Stimulated activated CD4-positive, alpha-beta T cell treated with anti-CD3 and anti-CD28 coated beads, Interleukin-1b, Interleukin-23, amount 100 ng/mL, for 1 hour (primary cell): ENCODE measurements at places on chromosomes 6 and 20.
A peak's percentile ranks its signal among the peaks of the same experiment; 100 is the strongest.

GRCh38 chr6:35919827-35920751 lies 809 bp downstream of the SRPK1 start:
- DNase-seq, result peak; percentile 22

DNA sequence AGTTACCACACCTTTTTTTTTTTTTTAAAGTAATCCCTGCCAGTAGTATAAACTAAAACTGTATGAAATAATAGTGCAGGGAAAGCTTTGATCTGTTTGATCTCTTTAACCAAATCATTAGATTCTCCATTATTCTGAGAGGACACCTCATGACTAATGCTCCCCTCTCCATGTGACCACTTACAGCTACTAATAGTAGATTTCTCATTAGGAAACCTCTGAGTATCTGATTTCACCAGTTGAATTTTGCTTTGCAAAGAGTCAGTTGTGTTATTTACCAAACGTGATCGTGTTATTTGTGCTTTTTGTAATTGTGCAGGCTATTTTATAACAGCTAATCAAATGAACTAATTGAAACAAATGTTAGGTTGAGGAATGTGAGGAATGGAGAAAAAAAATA lies 12.5 kb downstream of the CASP8AP2 start:
- no peak for DNase-seq

DNA sequence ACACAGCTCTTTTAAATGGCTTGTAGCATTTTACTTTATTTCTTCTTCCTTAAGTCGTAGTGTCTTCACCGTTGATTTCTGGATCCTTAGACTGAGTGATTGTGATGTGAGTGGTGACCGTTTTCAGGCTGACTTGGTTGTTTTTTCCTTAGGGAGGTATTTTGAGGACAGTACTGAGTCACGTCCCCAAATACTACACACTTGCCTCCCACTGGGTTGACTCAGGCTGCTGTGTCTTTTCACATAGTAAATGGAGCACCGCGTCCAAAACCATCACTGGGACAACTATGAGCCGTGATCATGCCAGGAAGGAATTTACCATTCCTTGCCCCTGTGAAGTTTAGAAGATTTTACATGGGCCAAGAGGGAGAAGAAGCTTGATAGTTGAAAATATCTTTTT lies 174.1 kb downstream of the FARS2 start:
- no peak for DNase-seq

DNA sequence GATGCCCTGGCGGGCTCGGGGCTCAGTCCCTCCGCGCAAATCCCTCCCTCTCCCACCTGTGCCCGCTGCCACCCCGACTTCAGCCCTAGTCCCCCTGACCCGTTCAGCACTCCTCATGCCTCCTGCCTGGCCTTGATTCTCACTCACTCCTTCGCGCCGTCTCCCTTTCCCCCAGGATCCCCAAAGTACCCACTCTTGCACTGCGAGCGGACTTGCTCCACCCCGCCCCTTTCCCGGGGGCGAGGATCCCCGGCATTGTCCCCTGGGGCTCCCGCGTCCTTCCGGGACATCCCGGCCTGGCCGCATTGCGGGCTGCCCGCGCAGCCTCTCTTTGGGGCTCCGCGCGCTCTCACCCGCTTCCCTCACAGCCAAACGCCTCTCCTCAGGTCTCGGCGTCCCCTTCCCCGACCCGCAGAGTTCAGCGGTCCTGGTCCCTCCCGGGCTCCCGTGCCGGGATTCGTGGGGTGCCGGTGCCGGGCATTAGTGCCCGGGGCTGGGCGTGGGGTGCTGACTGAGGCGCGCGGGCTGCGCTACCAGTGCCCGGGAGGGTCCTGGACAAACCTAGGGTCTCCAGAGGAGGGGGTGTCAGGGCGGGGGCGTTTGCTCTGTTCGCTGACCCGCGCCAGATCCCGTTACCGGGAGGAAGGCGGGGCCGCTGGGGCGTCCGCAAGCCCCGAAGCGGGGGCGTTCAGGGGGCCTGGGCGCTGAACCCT lies 45.5 kb upstream of the SUPT3H start:
- DNase-seq, result no peak

- no peak for DNase-seq
Observed at GRCh38 chr20:35731862-35732643, 10.0 kb downstream of the RBM39 start.

- DNase-seq, result peak; percentile 96
Observed at GRCh38 chr20:17968366-17969277, at the start of the genes MGME1 and SNX5. Gene MGME1 (plus strand): TSS chr20:17969018. CDS start chr20:17969860, 842 bp downstream. Gene SNX5 (minus strand): TSS chr20:17968794. CDS start chr20:17968425, 369 bp downstream.

DNA sequence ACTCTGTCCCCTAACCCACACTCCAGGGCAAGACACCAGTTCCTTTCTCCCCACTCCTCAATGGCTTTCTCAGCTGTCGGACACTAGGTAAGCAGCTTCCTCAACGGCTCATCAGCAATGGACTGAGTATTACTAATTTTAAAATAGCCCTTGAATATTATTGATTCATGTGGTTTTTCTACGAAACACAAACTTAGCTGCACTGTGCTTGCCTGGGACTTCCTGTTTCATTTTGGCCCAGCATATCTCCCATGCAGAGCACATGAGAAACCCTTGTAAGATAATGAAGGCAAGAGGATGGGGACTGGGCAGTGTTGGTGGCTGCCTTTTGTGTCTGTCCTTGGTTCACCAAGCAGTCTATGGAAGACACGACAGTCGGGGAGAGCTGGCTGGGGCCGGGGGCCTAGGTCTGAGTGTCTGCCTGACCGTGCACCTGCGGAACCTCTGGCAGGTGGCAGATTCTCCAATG lies 48.9 kb downstream of the RNASET2 start:
- no peak for DNase-seq

DNA sequence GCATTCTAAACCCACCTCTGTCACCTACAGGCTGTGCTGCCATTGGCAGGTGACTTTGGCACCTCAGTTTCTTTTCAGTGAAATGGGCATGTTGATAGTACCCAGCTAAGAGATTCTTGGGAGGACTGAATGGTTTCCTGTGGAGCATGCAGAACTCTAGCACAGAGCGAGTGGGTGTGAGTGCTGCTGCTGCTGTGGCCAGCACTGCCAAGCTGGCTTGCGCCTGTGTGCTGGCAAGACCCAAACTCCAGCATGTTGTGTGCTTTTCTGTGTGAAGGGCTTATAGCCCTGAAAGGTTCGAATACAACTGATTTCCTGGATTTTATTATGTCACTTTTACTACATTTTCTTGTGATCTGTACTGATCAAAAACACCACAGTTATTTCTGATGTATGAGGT lies 78.1 kb upstream of the KIF25 start:
- no peak for DNase-seq

- DNase-seq, result no peak
Observed at GRCh38 chr6:141488488-141488887, 644.2 kb upstream of the GJE1 start.

- no peak for DNase-seq
Observed at GRCh38 chr6:7137335-7138045, 29.7 kb downstream of the RREB1 start.

DNA sequence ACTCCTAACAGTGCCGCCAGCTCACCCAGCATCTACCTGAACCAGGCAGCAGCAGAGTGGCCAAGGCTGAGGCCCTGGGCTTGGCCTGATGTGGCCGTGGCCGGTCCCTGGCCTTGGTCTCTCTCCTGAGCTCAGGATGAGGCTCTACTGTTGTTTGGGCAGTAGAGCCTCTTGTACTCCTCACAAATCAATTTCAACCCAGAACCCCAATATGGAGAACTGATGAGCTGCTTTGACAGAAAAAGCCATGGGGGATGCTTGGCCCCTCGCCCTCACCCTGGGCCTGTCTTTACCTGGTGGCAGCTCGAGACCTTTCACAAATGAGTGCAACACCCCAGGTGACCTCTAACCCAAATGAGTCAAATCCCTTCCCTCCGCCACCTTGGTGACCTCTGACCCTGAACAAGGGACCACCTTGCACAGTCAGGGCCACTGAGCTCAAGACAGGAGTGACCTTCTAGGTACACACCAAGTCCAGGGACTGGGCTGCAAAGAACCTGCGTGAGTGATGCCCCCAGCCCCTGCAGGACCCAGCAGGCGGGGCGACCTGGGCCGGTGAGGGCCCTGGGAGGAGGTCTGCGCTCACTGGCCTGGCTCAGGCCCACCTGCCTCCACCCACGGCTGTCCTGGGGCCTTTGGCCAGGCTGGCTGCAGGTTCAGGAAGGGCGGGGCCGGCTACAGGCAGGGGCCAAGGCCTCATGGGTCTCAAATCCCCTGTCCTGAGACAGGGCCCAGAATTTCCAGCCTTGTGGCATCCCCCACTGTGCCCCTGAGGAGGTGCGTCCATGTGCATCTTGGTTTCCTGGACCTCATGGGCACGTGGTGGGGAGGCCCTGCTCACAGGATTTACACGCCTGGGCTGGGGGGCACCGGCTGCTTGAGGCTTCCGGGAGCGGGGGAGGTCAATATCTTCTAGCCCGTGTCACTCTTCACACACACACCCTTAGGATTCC lies 30.2 kb downstream of the PSMG4 start:
- DNase-seq, result no peak
